ENCODE measurements at places on chromosomes 6 and 20.

DNA sequence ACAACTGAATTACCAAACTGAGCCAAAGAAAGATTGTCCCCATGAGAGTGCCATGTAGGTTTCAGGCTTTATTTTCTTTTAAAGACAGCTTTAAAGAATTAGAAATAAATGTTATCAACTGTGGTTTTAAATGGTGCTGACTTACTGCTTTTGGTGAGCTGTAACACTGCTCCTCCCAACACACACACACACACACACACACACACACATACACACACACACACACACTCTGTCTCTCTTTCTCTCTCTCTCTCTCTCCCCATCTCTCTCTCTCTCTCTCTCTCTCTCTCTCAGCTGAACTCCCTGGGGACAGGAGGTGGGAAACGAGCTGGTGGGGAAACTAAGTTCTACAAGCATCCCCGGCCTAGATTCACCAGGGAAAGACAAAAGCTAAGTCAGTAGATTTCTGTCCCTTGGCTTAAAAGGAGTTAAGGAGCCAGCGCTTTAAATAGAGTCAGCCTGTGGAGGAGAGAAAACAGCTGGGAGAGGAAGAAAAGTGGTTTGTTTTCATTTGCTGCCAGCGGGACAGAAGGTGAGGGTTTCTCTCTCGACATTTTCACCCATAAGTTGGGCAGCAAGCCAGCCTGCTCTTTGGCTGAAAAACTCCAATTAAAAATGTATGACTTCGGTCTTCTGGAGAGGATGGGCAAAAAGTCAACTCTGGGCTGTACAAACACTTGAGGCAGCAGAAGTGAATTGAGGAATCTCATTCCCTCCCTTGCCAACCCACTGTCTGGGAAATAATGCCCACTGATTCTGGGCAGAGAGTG, 27.4 kb downstream of the CBLN4 start:
- no peak for DNase-seq

- DNase-seq, result no peak
Measured at GRCh38 chr6:123747515-123747914, 56.1 kb upstream of the NKAIN2 start.

- no peak for DNase-seq
Measured at GRCh38 chr6:149085557-149085938, 232.0 kb upstream of the TAB2 start.

DNA sequence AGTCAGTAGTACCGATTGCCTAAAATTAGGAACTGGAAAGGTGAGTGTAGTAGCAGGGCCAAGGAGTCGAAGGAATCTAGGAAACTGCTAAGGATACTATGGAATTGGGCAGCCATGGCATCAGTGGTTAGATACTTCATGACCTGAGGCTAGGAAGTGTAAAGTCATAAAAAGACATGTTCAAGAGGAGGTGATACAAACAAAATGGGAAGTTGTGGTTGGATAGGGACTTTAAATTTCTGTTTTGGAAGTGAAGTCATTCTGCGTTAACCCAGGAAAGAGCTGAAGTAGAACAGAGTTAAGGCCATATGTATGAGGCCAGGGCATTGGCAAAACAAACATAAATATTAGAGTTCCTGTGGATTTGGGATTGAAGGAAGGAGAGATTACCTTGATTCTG, 88.6 kb upstream of the TMEM181 start:
- DNase-seq, result no peak

DNA sequence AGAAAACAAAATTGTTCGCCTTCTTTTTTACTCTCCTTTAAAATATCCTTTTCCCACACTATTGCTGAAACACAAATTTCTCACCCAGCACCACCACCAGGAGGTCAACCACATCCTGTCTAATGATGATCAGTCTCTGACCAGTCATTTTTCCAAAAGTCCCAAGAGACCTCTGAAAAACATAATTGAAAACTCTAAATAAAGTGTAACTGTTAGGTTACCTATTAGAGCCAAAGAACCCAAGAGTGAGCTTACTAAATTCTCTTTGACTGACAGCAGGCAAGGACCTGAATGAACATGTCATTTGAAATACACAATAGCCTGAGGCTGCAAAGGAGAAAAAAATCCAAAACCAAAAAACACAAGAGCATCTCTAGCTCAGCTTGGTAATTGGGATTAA, 735.4 kb downstream of the CBLN4 start:
- DNase-seq, result no peak

- DNase-seq, result peak; percentile 84
Measured at GRCh38 chr6:75934643-75935472, 137.6 kb downstream of the IMPG1 start.

DNA sequence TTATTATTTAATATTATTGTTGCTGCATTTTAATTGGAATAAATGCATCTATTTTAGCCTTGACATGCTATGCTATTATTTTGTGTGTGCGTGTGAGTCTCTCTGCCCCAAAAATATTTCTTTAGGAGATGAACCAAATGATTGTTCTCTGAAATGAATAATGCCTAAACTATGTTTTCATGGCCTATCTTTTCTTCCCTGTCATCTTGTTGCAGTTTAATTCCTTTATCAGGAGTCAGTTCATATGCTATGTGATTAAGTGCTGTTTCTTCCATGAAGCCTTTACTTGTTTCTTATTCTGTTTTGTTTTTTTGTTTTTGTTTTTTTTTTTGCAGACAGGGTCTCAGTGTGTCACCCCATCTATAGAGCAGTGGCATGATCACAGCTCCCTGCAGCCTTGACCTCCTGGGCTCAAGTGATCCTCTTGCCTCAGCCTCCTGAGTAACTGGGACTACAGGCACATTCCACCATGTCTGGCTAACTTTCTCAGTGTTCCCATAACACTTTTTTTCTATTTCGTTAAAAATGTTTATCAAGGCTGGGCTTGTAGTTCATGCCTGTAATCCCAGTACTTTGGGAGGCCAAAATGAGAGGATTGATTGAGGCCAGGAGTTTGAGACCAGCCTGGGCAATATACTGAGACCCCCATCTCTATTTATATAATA, 25.7 kb downstream of the TPX2 start:
- DNase-seq, result peak; percentile 50

DNA sequence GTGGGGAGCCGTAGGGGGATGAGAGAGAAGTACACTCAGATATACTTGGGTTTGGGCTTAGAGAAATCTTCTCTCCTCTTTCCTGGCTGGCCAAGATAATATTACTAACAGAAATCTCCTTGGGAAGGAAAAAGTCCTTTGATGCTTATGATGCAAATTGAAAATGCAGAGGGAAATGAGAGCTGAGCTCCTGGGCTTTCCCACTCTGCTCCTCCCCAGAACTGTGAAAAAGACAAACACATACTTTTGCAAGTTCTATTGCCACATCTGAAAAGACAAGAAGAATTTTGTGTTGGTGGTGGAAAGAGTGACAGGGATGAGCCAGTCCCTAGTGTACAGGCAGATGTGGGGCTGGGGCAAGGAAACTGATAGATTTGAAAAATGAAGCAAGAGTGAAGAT, 185.9 kb downstream of the ANKRD60 start:
- DNase-seq, result no peak

DNA sequence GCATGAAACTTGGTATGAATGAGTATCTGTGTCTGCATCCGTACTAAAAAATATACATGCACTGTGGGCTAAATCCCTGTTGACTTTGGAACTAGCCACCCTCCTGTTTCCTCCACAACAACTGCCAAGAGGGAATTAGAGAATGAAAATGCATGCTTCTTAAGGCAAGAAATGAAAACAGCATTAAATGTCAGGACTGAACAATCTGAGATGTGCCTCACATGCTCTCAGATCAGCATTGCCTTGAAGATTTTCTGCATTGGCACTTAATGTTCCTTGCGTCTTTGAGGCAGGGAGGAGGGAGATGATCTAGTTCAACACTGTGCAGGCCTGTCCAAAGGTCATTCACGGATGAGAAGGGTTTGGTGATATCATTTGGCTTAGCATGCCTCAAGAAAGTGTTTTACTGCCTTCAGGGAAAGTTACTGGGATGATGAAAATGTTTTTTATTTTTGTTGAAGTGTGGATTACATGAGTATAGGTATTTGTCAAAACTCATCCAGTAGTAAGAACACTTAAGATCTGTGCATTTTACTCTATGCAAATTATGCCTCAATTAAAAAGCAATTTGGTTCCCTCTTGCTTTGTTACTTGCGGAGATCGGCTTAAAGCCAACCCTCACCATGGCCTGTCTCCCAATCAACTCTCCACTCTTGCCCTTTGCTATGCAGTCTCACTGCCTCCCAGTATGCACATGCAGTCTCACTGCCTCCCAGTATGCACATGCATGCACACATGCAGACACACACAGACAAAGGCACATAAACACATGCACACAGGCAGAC, 47.5 kb upstream of the RIN2 start:
- no peak for DNase-seq

GRCh38 chr20:3563548-3564177, 92.8 kb downstream of the ATRN start:
- DNase-seq, result peak; percentile 64

DNA sequence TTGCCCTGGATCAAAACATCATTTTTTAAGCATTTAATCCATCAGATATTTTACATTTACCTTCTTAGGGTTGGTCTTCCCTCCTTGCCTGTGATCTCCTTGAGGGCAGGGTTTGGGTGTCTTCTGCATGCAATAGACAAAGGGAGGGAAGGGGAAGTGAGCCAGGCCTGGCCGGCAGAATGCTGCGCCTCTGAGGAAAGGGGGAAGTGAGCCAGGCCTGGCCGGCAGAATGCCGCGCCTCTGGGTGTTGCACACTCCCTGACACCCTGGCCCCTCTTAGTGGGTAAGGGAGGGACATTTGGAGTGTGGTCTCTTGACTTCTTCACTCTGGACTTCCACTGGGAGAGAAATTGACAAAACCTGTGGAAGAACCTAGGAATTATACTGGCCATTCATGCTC, 12.4 kb downstream of the PSMF1 start:
- no peak for DNase-seq

DNA sequence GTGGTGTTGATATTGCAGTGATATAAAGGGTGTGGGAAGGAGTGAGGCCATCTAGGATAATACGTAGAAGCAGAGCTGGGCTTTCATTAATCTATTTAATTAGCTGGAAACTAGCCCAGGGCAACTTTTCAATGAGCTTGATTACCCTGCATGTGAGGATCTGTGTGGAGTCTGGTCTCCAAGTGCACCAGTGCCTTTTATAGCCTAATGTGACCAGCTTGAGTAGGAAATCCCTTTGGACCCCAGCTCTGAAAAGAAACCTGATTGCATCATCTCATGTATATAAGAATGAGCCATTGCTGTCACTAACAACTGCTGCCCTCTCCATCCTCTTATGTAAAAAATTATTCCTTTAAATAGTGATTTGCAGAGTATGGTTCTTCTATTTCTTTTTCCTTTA, 72.6 kb downstream of the CD109 start:
- no peak for DNase-seq

- DNase-seq, result no peak
Measured at GRCh38 chr6:62614442-62614841, 328.4 kb upstream of the KHDRBS2 start.

- no peak for DNase-seq
Measured at GRCh38 chr6:71367756-71368155, 79.1 kb downstream of the OGFRL1 start.

GRCh38 chr6:168703990-168704389, 263.0 kb downstream of the SMOC2 start:
- DNase-seq, result no peak

DNA sequence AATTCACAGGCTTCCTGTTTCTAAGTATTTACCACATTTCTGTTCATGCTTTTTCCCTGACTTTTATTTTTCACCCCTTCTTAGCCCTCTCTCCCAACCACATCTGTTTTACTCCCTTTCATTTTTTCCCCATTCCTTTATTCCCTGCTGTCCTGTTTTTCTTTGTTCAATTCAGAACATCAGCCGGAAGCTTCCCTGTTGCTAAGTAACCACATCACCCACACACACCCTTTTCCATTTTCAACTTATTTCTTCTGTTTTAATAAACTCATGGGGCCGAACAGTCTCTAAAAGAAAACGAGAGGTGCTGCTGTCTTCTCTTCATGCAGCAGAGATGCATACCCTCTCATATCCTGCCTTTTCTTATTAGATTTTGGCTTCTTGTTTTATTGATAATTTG, 53.5 kb upstream of the CEP85L start:
- DNase-seq, result no peak

GRCh38 chr6:105628156-105628860, 225.4 kb upstream of the PREP start:
- no peak for DNase-seq

DNA sequence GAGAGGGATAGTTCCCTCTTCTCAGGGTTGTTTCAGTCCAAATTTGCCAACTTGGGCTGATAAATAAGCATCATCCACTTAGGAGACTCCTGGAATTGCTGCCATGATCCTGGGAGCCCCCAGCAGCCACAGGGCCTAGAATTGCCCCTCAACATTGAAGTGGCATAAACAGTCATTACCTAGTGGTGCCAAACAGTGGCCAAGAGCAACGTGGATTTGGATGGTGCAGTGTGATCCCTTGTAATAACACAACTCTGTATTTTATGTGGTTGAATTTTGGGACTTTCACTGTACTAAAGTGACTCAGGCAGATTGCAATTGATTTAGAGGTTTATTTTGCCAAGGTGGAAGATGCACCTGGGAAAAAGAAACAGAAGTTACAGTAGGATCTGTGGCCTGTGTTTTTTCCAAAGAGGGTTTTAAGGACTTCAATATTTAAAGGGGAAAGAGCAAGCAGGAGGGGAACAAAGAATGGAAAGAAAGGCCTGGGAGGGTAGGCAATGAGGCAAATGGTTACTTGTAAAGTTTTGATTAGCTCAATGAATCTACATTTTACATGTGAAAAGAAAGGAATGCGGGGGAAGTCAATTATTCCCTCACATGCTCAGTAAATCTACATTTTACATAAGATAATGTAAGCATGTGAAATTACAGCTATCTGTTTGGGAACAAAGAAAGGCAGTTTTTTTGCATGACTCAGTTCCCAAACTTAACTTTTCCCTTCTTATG, 168.0 kb upstream of the NOX3 start:
- DNase-seq, result no peak

- no peak for DNase-seq
Measured at GRCh38 chr20:53691060-53691810, 97.6 kb upstream of the ZNF217 start.

DNA sequence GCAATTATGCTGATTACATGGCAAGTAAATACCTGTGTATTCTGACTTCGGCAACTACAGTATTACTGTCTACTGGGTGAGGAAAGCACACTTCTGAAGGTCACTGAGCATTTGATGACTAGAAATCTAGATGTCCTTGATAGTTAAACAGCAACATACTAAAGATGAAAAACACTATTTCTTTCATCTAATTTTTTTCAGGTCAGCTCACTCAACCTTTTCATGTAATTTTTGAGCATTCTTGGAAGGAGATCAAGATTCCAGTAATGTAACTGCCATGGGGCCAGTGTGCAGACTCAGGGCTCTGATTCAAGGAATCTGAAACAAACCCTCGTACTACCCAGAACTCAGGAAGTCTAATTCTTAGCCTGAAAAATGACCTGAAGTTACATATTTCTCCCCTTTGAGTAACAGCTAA, 222.6 kb upstream of the TAB2 start:
- DNase-seq, result peak; percentile 21

GRCh38 chr6:84360039-84360438, 132.6 kb upstream of the CEP162 start:
- no peak for DNase-seq

- no peak for DNase-seq
Measured at GRCh38 chr6:11556309-11556708, 18.8 kb downstream of the TMEM170B start.

Measured in GM03348 (cell line).